ENCODE measurements at places on chromosomes 12 and 14. TPM values are rescaled to one million over a fixed set of nuclear protein-coding genes. Genes with fewer than 3 reads are reported as not detected.
A peak's percentile ranks its signal among the peaks of the same experiment; 100 is the strongest.

The ST8SIA1 gene
- 8.9 TPM for total RNA-seq

The MLEC gene
- 137 TPM for total RNA-seq

The LRFN5 gene
- total RNA-seq, result 0.29 TPM

The KRT6C gene
- not detected for total RNA-seq

The TBC1D30 gene
- 0.66 TPM for total RNA-seq

The NGB gene
- total RNA-seq, result not detected

The LTBP2 gene
- total RNA-seq, result 1.5 TPM

The PTPRR gene
- 1.3 TPM for total RNA-seq

The IFI27 gene
- total RNA-seq, result 2,076 TPM

The TRIM9 gene
- 0.48 TPM for total RNA-seq

The MYBPC1 gene
- total RNA-seq, result not detected

The LMNTD1 gene
- not detected for total RNA-seq

The EML5 gene
- 0.58 TPM for total RNA-seq

The ACOT4 gene
- 0.19 TPM for total RNA-seq

DNA sequence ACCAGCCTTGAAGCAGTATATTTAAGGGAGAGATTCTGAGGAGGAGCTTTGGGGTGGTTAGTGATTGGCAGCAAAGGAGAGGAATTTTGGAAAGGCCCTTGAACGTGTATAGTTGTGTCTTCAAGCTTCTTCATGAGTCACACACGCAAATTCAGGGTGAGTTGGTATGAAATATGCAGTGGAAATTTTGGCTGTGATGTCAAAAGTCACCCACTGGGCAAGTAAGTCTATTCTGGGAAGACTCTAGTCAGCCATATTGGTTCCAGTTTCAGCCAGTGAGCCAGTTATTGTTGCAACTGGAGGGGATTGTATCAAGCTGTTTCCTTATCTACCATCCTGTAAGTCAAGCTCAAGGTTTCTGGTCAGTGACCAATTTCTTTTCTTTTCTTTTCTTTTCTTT is 32.0 kb upstream of the VASH1 start:
- DNase-seq, result no peak

GRCh38 chr14:48027115-48027514 is 351.7 kb upstream of the MDGA2 start:
- peak; percentile 3 for DNase-seq

DNA sequence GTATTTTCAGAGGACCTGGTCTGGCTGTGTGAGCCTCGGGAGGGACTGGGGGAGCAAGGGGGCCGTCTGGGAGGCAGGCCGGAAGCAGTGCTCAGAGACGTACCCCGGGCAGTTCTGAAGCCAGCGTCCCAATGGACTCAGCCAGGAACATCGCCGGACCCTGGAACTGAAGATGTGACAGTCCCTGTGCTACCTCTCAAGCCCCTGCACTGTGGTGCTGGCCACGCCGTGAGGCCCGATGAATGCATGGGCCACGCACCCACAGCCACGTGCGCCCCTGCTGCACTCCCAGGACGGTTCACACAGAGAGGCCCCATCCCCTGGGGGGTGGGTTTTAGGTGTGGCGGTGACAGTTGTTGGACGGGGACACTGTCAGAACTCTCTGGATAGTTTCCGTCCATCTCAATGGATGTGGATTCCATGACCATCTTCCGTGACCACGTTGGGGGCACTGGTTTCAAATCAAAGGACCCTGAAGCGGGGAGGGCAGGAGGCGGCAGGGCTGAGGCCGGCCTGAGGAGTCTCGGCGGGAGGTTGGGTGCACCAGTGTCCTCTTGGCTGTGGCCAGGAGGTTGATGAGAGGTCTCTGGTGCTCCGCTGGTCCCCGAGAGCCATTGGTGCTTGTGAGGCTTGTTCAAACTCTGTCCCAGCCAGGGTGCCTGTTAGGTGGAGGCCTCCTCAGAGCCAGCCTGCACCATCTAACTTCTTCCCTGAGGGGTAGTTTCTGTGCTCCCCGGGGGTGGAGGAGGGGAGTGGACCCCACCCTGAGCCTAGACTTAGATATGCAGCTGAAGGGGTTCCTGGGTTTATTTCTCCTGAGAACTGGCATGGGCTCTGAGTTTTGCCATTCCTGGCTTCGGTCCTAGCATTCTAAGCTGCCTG is 36.3 kb upstream of the TSPAN9 start:
- no peak for DNase-seq

DNA sequence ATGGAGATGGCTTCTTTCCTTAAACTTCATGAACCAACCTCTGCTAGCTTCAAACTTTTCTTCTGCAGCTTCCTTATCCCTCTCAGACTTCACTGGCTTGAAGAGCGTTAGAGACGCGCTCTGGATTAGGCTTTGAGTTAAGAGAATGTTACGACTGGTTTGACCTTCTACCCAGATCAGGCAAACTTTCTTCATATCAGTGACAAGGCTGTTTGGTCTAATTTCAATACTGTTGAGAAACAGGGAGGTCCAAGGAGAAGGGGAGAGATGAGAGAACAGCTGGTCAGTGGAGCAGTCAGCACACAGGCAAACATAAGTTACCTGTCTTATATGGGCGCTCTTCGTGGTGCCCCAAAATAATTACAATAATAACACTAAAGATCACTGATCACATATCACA is 14.9 kb downstream of the SCAF11 start:
- DNase-seq, result no peak

GRCh38 chr14:40445020-40445419 is 1012.8 kb upstream of the FBXO33 start:
- DNase-seq, result no peak

- DNase-seq, result no peak
Measured at GRCh38 chr14:26707234-26707633, 109.4 kb upstream of the NOVA1 start.

GRCh38 chr12:56141946-56142784 is 10.2 kb upstream of the MYL6B start:
- DNase-seq, result no peak

GRCh38 chr14:32329690-32330285 is 690 bp downstream of the AKAP6 start:
- no peak for DNase-seq

- DNase-seq, result no peak
Measured at GRCh38 chr14:94578712-94579111, 2.5 kb upstream of the SERPINA5 start.

- no peak for DNase-seq
Measured at GRCh38 chr12:65643171-65643570, 181.1 kb upstream of the HMGA2 start.

DNA sequence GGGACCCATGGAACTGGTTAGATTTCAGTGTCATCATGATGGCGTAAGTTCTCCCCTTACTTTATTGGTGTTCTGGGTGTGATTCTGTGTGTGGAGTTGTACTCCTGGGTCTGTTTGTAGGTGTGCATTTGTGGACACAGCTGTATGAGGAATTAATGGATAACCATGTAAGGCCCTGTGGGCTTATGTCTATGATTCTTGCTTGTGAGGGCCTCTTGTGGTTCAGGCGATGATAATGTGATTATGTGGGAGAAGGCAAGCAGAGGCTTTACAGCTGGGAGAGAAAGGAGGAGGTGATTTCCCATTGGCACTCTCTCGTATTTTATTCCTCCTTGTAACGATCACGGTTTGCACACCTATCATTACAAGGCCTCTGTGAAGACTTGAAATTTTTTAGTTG is 96.1 kb downstream of the SCN8A start:
- DNase-seq, result no peak

DNA sequence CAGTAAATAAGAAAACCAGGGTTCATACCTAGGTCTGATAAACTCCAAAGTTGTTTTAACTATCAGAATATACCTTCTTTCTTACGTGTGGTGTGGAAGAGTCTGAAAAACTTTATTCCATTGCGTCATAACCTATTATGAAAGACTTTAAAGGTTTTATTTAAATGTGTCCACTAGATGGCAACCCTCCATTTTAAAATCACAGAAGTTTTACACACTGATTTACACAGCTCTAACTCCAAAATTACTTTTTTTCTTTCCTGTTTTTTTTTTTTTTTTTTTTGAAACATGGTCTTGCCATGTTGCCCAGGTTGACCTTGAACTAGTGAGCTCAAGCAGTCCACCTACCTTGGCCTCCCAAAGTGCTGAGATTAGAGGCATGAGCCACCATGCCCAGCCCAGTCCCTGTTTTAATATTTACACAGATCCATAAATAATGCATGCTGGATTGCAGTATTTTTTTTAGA is 17.3 kb upstream of the TMPRSS12 start:
- DNase-seq, result peak; percentile 63

GRCh38 chr14:89241934-89242651 is 174.9 kb downstream of the FOXN3 start:
- no peak for DNase-seq

GRCh38 chr12:45839917-45840316 is 110.4 kb downstream of the ARID2 start:
- DNase-seq, result no peak

DNA sequence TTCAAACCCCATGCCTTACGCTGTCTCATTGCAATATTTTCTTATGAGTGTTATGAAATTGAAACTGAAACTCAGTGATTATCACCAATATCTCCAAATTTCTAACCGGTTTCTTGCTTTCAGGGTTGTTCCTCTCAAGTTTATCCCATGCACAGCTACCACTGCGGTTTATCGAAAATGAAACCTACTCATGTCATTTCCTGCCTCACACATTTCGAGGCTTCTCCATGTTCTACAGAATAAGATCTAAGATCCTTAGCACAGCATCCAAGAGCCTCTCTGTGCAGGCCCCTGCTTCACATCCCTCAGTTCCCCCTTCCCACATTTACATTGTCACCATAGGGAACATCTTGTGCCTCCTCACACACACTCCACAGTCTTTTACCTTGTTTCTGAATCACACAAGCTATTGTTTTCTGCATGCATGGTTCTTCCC is 45.5 kb upstream of the FAR2 start:
- no peak for DNase-seq

GRCh38 chr12:103812789-103813188 is 28.2 kb downstream of the NT5DC3 start:
- DNase-seq, result no peak

DNA sequence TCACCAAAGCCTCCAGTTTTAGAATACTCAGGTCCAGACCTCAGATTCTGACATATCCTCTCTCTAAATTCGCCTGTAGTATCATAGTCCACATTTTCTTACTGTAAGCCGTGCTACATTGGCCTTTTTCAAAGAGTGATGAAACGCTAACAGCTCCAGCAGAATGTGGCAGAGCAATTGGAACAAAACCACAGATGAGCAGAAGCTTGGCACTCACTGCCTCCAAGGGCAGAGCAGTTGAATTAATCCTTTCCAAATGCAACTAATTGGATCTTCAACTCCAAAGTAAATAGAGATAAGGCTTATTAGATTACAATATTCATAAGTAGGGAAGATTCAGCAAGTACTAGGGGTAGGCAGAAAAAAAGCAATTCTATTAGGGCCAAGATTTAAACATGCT is 128.3 kb downstream of the SLC35F4 start:
- DNase-seq, result no peak

DNA sequence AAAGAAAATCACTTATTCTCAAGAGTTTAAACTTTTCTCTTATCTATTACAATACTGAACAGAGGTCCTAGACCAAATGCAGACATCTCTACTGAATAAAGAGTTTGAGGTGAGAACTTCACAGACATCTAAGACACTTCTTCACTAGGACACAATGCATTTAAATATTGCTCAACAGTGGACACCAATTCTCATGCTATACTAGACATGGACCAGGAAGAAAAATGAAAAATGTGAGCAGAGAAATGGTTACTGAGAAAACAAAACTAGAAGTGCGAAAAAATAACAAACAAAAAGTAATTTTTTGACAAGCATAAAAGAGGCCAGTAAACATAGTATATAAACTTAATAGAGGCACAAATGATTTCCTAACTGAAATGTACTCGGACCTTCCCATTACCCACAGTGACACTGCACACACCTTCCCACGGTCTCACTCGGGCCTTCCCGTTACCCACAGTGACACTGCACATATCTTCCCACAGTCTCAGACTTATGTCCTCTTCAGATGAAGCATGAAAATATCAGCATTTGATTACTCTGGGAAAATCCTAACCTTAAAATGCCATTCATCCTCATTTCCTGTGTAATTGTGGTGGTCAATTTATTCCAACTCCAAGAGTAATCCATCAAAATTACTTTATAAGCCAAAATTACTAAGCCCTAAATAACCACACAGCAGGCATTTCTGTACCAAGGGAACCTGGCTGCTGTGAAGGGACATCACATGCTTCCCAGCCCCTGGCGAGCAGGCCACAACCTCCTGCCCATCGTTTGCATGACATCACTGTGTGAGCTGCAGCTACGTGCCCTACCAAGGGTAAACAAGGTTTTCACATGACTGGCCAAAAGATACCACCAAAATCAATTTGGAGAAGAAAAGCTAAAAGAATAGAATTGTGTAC is 6.4 kb downstream of the SLC15A4 start:
- peak; percentile 89 for DNase-seq

- DNase-seq, result no peak
Measured at GRCh38 chr14:106083082-106083481, 556.7 kb downstream of the TMEM121 start.

DNA sequence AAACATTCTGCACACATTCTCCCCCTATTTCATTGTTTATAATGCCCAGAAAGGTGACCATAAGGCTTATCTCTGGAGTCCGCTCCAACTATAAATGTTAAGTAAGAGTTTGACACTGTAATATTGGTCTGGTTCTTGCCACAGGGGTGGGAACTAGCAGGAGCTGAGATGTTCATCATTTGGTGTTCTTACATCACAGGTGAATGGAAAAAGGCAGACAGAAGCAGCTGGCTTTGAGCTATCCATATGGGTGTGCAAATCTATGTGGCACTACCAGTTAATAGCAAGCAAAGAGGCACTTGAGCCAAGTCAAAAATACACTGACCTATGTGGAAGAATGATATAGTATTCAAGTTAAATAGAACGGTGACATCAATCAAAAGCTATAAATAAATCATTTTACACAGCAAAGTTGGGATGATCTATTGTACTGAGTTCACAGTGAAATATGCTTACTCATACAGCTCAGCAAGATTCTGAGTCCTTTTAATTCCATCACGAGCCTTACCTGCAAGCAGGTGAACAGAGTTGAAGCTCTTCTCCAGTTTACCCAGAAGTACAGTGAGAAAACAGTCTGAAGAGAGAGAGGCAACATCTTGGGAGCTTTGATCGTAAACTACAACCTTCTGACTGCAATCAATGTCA is 43.2 kb downstream of the DUSP16 start:
- DNase-seq, result no peak

GRCh38 chr12:15732341-15733061 is 56.7 kb downstream of the EPS8 start:
- no peak for DNase-seq

- DNase-seq, result no peak
Measured at GRCh38 chr14:73763396-73763795, 49.2 kb upstream of the PNMA1 start.

DNA sequence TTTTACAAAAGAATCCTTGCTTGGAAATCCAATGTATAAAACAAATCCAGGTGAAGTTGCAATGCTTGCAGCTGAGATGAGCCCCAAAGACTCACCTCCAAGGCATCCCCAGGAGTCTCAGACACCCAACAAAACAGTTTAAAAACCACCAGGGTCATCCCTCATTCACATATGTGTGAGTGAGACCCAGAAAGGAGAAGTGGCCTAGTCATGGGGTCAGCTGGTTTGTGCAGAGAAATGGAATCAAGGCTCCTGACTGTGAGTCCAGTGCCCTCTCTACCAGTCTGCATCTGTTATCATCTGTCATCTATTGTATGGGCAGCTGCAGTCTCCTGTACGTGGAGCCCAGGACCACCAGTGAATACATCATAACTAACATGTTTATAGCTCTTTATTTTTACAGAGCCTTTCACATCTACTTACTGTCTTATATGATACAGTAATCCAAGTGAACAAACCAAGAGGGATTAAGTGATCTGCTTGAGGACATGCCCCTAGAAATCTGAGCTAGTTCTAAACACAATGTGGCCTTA is 27.1 kb downstream of the PLEKHG7 start:
- no peak for DNase-seq
